ENCODE measurements at places on chromosomes 5 and 9. TPM values are rescaled to one million over a fixed set of nuclear protein-coding genes. Genes with fewer than 3 reads are reported as not detected.

DNA sequence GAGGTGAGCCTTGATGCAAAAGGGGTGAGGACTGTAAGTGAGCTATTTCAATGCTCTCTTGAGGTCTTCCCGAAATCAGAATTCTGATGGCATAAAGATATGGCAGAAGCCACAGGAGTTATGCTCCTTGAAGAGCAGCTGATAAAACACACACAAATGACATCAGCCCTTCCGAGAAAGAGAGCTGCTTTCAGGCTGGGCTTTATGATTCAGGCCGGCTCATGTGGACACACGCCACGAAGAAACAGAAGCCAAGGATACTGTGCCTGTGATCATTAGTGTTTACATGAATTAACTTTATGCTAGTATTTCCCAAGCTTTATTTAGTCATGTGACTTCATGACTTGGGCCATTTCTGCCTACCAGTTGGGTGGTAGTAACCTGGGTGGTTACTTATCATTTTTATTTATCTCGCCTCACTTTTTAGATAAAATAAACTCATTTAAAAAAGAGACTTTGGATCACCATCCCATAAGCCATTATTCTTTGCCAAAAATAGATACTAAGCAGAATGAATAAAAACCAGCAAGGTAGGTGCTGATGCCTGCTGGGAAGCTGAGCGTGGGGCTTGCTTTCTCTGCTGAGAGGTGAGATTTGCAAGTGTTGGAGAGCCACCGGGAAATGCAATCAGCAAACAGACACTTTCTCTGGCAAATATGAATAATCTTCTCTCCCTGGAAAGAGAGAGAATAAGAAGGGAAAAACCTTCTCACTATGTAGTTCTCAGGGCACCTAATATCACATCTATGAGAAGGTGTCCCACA lies 73.0 kb upstream of the SLC25A51 start:
- DNase-seq: no peak

The LECT2 gene
- total RNA-seq: not detected

- DNase-seq: no peak
Observed at GRCh38 chr9:24793787-24794186, 248.1 kb upstream of the IZUMO3 start.

GRCh38 chr5:137141779-137142178 lies 357.3 kb downstream of the SPOCK1 start:
- DNase-seq: no peak

DNA sequence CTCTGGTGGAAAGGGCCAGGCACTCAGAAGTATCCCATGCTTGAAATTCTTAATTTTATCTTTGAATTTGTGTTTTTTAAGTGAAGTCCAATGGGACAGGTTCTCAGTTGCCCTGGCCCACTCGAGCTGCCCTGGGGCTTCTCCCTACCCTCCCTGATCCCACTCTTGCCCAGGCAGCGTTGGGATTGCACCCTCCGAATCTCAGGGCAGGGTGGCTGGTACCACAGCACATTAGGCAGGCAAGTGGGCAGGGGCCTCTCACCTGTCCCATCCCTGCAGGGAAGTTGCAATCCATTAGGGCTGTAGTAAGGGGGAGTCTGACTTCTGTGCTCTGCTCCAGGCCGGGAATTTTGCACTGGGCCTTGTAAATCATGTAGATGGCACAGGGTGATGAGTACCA lies 2.7 kb downstream of the RUFY1 start:
- no peak for DNase-seq

- DNase-seq: no peak
Observed at GRCh38 chr5:107805166-107805565, 134.4 kb upstream of the EFNA5 start.
